ENCODE measurements at places on chromosomes 12 and 14.

GRCh38 chr14:42736408-42736807 lies 1129.7 kb downstream of the LRFN5 start:
- DNase-seq, result no peak

GRCh38 chr12:92732716-92733115 lies 29.9 kb downstream of the PLEKHG7 start:
- no peak for DNase-seq

- DNase-seq, result no peak
Measured at GRCh38 chr12:5258926-5259325, 173.0 kb upstream of the NTF3 start.

DNA sequence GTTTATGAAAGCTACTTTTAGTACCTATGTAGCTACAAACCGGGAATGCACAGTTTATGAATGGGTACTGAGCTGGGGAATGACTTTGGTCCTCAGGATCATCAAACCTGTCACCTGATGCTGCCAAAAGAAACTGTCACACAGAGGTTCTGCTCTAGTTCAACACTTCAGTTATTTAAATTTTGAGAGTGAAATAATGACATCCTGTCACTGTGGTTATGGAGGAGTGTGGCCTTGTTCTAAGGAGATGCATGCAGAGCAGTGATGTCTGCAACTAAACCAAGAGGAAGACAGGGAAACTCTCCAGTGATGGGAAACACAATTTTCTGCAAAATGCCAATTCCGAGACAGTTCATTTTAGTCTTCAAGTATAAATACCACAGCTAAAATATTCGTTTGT lies 4.8 kb upstream of the AEBP2 start:
- no peak for DNase-seq

DNA sequence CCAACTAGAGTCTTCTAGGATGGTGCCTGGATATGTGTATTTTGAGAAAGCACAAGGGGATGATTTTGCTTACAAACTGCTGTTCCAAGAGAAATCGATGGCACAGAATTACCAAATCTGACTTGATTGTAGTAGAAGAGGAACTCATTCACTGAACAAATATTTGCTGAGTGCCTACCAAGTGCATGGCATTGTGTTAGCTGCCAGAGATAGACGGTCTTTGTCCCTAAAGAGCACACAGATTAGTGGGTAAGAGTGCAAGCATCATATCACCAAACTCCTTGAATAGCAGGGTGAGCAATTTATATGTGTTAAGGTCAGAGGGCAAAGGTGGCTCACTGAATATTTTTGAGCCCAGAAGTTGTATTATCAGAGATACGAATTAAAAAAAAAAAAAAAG lies 3.5 kb upstream of the FOXN3 start:
- DNase-seq, result no peak

DNA sequence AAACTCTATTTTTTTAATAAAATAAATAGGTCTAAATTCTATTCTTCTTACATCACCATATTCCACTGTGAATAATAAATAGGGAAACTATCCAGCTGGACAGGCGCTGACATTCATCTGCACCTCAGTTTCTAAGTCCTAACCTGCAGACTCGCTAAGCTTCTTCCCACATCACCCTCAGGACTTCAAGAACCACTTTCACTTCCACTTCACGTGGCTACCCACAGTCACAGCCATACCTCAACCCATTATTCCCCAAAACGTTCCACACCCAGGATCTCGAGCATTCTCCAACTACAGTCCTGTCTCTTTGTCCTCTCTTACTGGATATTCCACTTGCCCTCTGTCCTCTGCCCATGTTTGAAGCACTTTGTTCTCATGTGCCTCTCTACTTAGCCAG lies 71.1 kb downstream of the C2CD5 start:
- DNase-seq, result no peak

GRCh38 chr14:69964841-69965240 lies 85.6 kb downstream of the SMOC1 start:
- DNase-seq, result no peak

DNA sequence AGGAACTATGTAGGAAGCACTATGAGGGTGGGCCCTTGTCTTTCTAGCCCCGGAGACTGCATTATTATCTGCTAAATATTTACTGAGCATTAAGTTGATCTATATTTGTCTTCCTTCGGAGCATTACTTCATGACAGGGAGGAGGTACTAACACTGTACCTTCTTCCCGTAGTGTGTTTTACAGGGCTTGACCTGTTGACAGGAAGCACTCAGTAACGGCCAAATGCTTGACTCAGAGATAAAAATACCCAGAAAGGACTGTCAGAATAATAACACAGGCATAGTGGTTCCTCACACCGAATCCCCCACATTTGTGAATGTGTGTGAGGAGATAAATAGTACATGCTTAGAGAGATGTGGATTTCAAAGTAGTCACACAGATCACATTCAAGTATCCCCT lies 466.6 kb downstream of the EGLN3 start:
- no peak for DNase-seq

GRCh38 chr14:51367600-51367931 lies 127.5 kb downstream of the TMX1 start:
- peak; percentile 68 for DNase-seq

DNA sequence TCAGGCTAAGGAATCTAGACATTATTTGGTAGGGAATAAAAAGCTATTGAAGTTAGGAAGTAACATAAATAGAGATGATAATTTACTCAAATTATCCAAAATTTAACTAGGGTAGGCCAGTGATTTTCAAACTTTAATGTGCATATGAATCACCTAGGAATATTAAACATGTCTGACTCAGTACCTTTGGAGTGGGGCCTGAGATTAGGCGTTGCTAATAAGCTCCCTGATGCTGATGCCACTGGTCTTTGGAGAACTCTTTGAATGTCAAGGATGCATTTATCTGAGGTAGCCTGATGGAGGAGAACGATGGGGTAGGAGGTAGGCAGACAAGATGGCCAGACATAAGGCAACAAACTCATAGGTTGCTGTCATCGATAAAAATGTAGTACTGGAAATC lies 33.2 kb downstream of the EFCAB11 start:
- DNase-seq, result no peak

GRCh38 chr14:98298481-98299244 lies 973.3 kb downstream of the BCL11B start:
- peak; percentile 13 for DNase-seq

DNA sequence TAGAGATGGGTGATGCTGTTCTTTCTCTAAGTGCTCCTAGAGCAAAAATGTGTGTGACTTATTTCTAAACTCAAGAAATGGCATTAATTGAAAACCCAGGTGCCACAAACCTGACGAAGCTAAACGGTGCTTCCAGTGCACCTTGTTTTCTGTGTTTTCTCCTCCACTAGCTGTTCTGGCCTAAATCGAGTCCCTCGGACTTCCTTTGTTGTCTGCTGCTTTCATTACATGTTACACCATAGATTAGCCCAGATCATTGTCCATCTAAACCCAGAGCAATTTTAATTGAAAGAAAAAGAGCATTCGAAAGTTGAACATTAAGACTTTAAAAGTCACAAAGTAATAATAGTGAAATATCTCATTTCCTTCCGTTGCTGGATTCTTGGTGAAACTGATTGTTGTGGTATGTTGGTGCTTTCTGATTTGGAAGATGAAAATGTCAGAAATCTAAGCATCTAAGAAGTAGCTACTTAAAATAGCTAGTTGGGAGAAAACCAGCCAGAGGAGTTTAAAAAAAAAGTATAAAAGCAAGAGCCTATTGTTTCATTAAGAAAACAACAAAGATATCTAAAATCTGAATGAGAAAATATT lies 219.6 kb upstream of the G2E3 start:
- no peak for DNase-seq

DNA sequence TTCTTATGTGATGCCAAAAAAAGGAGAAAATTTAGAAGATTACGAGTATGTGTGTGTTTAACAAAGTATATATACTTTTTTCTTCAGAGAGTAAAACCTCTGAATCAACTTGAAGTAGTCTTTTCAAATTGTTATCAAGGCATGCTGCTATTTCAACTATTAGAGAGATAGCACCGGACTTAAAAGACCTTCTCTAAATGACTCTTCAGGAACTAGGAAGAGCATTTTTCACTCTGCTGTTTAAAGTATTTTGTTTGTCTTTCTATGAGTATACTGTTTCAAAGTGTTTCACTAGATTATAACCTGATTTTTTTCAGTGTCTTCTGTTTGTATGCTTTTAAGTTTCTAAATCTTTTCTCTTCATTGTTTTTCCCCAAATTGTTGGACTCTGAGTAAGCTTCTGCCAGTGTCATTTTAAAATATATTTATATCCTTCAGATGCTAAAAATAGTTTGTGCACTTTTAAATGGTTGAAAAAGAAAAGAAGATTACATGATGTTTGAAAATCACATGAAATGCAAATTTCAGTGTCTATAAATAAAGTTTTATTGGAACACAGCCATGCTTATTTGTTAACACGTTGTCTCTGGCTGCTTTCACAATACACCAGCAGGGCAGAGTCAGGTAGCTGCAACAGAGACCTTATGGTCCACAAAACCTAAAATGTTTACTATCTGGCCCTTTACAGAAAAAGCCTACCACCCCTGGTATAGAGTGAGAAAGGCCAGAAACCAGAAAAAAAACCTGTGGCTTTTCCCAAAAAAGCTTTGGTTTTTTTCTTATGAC lies 21.3 kb downstream of the CRADD start:
- peak; percentile 12 for DNase-seq

GRCh38 chr14:105505101-105505500 lies 14.1 kb downstream of the TEDC1 start:
- DNase-seq, result no peak

- DNase-seq, result no peak
Measured at GRCh38 chr12:130876758-130877157, 4.9 kb downstream of the RAN start.

- DNase-seq, result no peak
Measured at GRCh38 chr12:53948650-53949593, 5.8 kb upstream of the HOXC12 start.

- DNase-seq, result no peak
Measured at GRCh38 chr14:25039933-25040332, 10.0 kb downstream of the STXBP6 start.

DNA sequence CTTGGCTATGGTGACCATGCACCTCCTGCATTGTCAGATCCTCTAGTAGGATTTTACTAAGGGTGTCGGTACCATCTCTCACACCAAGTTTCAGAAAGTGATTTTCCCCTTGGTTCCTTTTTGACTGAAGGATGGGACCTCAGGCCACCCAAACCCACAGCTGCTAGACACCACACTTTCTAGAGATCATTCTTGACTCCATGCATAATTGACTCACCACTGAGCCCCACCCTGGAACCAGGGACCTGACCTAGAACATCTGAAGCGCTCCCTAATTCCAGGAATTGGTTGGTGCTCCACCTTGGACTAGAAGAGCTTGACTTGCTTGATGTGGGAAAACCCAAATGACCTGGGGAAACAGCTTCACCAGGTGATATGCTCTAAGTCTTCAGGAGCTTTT lies 206.8 kb upstream of the EGLN3 start:
- no peak for DNase-seq

GRCh38 chr12:41715256-41715655 lies 429.4 kb downstream of the GXYLT1 start:
- no peak for DNase-seq

DNA sequence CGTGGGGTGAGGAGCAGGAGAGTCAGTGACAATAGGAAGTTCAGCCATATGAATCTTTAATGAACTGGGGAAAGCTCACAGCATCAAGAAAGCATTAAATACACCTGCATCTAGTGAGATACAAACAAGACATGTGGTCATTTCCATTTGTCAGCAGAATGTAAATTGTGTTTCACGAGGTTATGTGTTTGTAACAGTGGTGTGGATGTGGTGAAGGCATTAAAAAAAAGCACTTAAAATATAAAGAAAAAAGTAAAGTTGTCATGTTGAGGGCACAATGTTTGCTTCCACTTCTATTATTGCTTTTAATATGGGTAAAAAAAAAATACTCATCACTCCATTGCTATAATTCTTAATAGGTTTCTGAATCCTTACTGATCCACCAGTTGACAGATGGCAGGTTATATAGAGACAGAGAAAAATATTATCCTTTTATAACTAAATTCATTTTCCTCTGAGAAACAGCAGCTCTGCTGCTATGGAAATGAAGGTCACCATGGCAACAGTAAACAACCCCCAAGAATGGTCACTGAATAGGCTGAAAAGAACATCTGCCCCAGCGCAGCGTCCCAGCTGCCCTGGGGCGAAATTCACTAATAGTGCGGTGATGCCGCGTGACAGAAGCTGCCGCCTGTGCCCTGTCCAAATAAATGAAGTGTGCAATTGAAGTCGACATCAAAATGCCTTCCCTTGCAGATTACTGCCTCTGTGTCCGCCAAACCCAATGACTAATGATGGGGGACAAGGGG lies 226.1 kb downstream of the FOXN3 start:
- no peak for DNase-seq

DNA sequence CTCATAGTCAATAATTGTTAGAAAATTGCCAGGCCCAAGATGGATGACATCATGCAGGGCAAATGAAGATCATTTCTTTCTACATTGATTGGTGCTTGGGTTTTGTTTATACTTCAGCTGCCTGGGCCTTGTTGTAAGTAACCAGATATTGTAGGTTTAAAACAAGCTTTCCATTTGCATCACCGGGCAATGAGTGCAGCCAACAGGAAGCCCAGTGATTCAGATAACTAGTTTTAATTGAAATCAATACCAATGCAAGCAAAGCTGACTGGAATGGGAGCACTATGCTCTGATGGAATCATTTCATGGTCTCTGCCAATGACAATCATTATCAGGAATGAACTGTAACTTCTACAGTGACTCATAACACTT lies 279.3 kb downstream of the DUSP6 start:
- peak; percentile 76 for DNase-seq

DNA sequence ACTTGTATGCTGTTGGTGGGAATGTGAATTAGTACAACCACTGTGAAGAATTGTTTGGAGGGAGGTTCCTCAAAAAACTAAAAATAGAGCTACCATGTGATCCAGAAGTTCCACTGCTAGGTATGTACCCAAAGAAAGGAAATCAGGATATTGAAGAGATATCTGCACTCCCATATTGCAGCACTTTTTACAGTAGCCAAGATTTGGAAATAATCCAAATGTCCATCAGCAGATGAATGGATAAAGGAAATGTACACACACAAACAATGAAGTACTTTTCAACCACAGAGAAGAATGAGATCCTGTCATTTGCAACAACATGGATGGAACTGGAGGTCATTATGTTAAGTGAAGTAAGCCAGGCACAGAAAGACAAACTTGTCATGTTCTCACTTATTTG lies 25.9 kb downstream of the TIGAR start:
- no peak for DNase-seq

DNA sequence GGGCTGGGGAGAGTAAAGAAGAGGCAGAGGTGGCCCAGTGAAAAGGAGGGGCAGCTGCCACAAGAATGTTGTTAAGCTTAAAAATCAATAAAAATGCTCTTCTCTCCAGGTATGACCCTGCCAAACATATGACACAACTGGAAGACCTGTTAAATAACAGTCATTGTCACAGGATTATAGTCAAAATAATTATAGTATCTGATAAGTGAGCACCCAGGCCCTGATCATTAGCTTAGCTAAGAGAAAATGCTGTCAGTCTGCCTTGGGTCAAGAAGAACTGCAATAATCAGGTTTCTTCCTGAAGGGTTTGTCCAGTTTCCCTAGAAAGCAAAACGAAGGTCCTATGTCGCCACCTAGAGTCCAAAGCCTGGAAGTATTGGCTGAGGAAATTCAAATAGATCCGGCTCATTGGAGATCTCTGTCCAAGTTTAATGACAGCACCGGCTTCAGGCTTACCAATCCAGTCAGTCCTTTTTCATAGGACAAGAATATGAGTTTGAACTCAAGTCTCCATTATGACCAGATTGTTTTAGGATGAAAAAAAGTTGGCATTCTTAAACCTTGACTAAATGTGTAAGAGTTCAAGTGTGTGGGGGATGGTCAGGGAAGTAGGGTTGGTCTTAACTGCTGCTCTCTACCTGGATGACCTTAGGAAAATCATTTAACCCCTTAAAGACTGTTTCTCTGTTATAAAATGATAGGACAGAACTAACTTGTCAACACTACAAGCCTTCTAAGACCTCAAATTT lies 22.5 kb upstream of the NKX2-8 start:
- peak; percentile 62 for DNase-seq

Data from fibroblast of skin of abdomen (primary cell).